ENCODE measurements at places on chromosomes 6 and 20.
A peak's percentile ranks its signal among the peaks of the same experiment; 100 is the strongest.

GRCh38 chr20:3749689-3750531, 17.4 kb downstream of the HSPA12B start:
- peak; percentile 25 for DNase-seq

- no peak for DNase-seq
Measured at GRCh38 chr20:51811042-51811355, 8.7 kb upstream of the SALL4 start.

GRCh38 chr6:107105511-107106116, 9.7 kb downstream of the BEND3 start:
- no peak for DNase-seq

- DNase-seq = no peak
Measured at GRCh38 chr6:163252061-163252591, 162.4 kb upstream of the QKI start.

DNA sequence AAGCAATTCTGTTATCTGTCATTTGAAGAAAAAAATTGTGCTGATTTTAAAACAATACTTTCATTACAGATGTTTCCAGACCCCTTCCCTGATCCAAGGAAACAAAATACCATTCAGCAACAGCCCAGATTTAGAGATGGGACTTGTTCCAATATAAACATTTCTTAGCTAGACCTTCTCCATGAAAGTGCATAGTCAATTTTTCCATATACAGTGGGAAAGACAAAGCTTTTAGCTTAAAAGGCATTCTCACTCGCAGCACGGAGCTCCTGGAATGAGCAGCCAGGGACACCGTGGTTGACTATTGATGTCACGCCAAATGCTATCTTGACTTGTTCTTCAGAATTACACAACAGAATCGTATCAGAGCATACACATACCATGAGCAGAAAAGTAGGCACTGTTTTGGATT, 21.5 kb downstream of the LAMA4 start:
- DNase-seq = no peak

DNA sequence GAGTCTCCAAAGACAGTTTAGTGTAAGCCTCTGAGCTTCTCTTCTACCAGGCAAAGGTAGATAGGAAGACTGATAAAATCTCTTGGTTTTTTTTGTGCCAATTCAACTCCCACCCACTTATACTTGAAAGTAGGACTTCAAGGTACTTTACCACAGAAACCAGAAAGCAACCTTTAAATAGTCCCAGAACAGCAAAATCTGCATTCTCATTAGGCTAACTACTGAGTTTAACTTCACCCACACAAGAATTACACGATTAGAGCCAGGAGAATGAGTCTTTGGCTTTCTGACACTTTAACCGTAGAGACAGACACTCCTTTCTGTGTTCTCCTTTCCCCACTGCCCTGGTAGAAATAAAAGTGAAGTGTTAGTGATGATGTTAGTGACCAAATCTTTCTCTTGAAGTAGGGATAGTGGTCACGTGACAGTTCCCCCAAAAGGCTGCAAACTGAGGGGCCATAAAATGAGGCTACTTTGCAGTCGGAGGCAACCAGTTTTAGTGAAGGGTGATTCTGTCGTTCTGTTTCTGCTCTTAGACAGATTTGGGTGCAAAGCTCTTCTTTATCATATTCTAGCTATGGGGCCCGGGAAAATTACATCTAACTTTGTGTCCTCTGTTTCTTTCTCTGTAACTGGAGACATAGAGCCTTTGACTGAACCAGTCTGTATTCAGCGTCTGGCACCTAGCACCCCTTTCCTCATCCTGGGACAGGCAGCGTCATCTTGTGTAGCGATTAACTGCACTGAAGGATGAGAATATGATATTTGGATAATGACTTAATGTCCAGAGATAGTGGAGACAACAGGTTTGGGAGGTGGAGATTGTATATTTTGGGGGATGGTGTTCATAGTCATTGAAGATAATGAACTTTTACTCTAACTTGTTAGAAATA, 206.4 kb upstream of the CITED2 start:
- DNase-seq = peak; percentile 1

GRCh38 chr6:129370268-129370916, 339.6 kb downstream of the ARHGAP18 start:
- peak; percentile 48 for DNase-seq

DNA sequence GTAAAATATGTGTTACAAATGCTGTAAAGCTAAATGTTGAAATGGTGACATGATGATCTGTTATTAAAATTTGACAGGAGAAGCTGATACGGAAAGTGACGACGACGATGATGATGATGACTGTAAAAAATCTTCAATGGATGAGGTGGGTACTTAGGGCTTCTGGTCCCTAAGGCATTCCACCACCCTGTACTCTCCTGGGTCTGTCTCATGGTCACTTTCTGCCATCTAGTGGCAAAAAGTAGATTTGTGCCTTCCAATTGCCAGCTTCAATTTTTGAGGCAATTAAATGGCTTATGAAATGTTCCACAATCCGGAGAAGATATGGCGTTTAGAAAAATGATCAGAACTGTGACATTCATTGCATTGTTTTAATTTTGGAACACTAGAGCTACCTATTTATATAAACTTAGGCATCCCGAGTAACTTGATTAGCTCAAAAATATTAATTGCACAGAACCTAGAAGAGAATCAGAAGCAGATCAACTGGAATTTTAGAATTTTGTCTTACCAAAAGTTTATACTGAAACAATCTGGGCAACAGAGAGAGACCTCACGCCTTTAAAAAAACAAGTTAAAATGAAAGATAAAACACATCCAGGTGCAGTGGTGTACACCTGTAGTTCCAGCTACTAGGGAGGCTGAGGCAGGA, 346.5 kb upstream of the PLCB4 start:
- DNase-seq = peak; percentile 58

- DNase-seq = no peak
Measured at GRCh38 chr6:148240861-148241477, 101.7 kb upstream of the SASH1 start.

GRCh38 chr20:51480507-51481270, 61.8 kb downstream of the NFATC2 start:
- peak; percentile 42 for DNase-seq

- no peak for DNase-seq
Measured at GRCh38 chr20:63176427-63177133, 39.4 kb downstream of the YTHDF1 start.

DNA sequence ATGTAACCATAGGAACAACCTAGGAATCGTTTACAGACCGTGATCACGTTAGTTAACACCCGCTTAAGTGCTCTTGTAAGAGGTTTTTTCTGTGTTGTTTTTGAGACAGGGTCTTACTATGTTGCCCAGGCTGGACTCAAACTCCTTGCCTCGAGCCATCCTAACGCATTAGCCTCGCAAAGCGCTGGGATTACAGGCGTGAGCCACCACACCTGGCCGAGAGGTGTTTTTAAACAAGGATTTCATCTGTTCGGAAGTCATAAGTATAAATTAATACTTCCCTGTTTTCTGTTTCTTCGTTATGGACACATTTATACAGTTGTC, 727 bp downstream of the MRS2 start:
- no peak for DNase-seq

DNA sequence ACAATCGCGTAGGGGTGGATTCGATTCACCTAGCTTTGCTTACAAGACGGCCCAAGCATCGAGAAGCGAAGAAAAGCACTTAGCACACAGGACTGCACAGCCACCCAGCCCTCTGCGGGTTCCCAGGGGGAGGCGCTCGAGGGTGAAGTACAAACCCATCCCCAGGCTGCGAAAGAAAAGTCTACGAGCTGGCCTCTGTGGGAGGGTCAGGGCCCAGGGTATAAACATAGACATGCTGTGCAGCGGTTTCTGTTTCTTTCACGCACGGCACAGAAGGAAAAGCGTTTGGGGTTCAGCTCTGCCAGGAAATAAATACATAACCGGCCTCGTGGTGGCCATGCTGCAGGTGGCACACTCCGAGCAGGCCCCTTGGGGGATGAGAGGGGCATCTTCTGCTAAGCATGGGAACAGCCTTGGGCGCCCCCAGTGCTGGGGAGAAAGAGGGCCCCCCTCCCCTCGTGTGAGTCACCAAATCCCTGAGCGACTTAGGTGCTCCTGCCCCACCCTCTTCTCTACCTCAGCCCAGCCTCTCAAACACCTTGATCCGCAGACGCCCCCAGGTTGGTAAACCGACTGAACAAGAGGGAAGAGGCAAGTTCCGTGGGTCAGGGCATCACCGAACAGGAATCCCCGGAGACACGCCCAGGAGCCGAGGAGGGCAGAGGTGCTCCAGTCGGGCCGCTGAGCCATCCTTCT, 91.6 kb upstream of the RIPOR2 start:
- peak; percentile 86 for DNase-seq

DNA sequence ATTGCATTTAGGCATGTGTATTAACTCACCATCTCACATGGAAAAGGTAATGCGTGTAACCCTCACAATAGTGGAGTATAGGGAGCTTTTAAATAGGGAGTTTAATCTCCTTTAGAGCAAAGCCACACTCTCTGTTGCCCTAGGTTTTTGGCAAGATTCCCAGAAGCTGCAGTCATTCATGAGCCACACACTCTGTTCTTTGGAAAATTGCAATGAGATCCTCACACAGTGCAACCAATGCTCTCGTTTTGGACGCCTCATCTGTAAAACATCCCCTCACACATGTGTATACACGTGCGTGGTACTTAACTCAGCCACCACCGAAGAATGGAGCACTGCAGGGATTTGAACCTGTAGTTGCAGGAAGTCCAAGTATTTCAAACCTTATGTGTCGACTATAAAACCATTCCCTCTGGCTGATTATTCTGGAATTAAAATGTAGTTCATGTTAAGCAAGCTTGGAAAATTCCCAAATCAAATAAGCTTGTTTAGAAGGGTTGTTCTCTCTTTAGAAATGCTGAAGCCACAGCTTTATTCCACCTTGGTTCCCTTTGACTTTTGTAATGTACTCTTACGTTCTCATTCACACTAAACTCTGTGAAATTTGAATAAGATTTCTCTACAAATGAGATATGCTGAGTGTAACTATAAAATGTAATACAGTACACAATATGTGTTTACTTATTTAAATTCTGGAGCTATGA, 489.8 kb upstream of the MANEA start:
- DNase-seq = no peak

- DNase-seq = no peak
Measured at GRCh38 chr6:86128130-86128814, 485.6 kb upstream of the SYNCRIP start.

GRCh38 chr20:50001784-50002311, 19.1 kb downstream of the SNAI1 start:
- DNase-seq = no peak

GRCh38 chr20:63819224-63819921, 11.7 kb downstream of the ZBTB46 start:
- DNase-seq = peak; percentile 28

GRCh38 chr6:139641376-139641775, 266.9 kb upstream of the CITED2 start:
- DNase-seq = no peak

DNA sequence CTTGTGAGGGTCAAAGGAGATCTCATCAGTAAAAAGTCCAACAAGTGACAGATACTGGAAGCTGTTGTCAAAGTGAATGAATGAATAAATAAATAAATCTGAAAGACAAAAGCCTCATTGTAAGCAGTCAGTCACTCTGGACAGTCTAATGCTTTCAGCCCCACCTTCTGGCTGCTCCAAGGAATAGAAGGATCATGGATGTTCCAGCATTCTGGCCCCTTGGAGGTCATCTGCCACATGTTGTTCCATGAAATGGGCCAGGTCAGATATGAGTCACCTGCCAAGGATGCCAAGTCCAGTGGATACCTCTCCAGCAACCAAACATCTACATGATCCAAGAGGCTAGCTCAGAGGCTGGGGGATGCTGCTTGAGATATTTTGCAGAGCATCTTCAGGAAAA, 185.6 kb downstream of the BMP7 start:
- DNase-seq = no peak

Data from CD4-positive, alpha-beta T cell treated with Interleukin-10 for 1 hour (primary cell).